Activated CD4-positive, alpha-beta memory T cell treated with anti-CD3 and anti-CD28 coated beads, Interleukin-2, amount 10 ng/mL, durations not matched to agents 7 days and 5 days (primary cell): ENCODE measurements at places on chromosomes 6 and 20. TPM values are rescaled to one million over a fixed set of nuclear protein-coding genes. Genes with fewer than 3 reads are reported as not detected.

DNA sequence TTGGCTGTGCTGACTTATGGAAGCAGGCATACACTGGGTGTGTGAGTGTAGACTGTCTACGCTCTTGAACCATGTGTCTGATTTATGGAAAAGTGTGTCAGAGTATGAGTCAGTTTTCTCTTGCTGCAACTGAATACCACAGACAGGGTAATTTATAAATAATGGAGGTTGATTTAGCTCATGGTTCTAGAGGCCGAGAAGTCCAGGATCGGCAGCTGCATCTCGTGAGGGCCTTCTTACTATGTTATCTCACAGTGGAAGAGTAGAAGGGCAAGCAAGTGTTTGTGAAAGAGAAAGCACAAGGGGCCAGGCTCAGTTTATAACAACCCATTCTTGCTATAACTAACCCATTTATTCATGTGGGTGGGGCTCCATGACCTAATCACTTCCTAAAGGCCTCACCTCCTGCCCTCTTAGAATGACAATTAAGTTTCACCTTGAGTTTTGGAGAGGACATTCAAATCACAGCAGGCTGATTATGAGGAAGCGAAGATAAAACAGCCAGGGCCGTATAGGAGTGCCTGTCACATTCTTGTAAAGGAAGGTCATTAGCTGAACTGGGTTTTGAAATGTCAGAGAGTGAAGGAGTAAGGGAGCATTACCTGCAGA lies 6.7 kb downstream of the GPR31 start:
- peaks cover 7% of the 10 kb centered on the region for H3K27me3 ChIP-seq
- DNase-seq, result no peak
- no peaks in the 10 kb centered on the region for H3K36me3 ChIP-seq
- no peak overlapping the region for H3K4me3 ChIP-seq
- H3K27ac ChIP-seq, result no peak overlapping the region

DNA sequence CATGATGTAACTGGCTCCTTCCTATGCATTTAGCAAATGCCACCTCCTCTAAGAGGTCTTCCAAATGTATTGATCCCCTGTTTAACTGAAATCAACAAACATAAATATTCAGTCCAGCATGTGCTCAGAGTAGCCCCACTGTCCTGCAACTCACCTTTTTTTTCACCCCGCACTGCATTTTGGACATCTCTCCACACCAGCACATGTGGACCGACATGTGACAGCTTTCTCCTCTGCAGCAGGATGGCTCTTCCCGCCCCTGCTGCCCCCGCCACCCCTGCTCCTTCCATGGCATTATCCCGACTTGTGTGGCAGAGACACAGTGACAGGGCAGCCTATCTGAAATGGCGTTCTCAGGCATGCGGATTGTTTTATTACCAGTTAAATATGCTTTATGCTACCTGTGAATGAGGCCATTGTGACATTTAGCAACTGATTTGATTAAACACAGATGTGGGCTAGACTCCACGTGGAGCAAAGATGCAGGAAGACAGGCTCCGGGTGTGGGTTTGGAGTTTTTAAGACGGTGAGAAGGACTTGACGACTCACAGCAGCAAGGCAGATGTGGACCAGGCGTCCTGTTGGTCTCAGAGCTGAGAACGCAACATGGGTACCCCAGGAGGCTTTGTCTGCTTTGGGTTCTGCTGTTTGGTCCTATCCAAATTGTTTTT lies 161.2 kb downstream of the EYA2 start:
- H3K27me3 ChIP-seq, result peaks cover 2% of the 10 kb centered on the region
- no peaks in the 10 kb centered on the region for H3K36me3 ChIP-seq
- no peaks in the 10 kb centered on the region for H3K4me1 ChIP-seq
- no peak for DNase-seq
- no peak overlapping the region for H3K4me3 ChIP-seq

DNA sequence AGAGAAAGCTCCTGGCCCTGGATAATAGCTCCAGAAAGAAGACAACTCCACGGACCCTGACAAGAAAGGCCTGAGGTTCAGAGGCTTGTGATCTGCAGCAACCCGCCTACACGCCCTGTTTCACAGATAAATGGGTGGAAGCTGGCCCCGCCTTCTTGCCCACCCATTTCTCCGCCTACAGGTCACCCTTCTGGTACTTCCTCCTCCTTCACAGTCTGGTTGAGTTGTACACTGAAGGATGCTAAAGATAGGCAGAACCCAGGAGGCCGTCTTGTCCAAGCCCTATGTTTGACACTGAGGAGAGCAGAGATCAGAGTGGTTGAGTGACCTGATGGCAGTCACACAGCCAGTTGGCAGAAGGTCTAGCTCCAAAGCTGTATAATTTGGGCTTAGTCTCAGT lies 34.2 kb upstream of the MDGA1 start:
- peaks cover 4% of the 10 kb centered on the region for H3K27me3 ChIP-seq
- H3K4me3 ChIP-seq, result no peak overlapping the region
- DNase-seq, result peak; percentile 51
- H3K4me1 ChIP-seq, result no peaks in the 10 kb centered on the region
- no peak overlapping the region for H3K27ac ChIP-seq

DNA sequence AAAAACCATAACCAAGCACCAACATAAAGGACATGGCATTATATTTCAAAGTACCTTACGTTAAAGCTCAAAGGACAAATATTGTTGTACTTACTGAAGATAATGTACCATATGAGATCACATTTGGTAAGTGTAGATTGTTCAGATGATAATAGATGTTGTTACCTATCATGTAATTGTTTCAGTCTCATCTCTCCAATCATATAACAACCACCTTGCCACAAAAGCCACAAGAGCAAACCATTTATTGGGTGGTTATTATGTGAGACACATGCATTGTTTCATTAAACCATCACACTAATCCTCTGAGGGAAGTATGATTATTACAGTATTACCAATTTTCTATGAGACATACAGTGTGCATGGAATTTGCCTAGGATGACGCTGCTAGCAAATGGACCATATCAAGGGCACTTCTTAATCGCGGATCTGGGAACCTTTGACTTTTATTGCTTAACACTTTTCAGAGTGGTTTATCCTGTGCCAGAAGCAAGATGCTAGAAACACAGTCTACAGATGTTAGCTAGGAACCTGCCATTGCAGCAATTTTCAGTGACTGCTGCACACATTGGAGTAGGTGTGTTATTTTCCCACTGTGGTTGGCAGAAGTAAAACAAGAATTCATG lies 149.8 kb upstream of the AKIRIN2 start:
- H3K36me3 ChIP-seq, result no peaks in the 10 kb centered on the region
- no peaks in the 10 kb centered on the region for H3K4me1 ChIP-seq
- H3K27ac ChIP-seq, result no peak overlapping the region
- no peak for DNase-seq

GRCh38 chr20:39358052-39358451 lies 395.9 kb downstream of the DHX35 start:
- no peaks in the 10 kb centered on the region for H3K4me1 ChIP-seq
- DNase-seq, result no peak
- H3K27me3 ChIP-seq, result peaks cover 1% of the 10 kb centered on the region
- H3K36me3 ChIP-seq, result no peaks in the 10 kb centered on the region
- no peak overlapping the region for H3K4me3 ChIP-seq

DNA sequence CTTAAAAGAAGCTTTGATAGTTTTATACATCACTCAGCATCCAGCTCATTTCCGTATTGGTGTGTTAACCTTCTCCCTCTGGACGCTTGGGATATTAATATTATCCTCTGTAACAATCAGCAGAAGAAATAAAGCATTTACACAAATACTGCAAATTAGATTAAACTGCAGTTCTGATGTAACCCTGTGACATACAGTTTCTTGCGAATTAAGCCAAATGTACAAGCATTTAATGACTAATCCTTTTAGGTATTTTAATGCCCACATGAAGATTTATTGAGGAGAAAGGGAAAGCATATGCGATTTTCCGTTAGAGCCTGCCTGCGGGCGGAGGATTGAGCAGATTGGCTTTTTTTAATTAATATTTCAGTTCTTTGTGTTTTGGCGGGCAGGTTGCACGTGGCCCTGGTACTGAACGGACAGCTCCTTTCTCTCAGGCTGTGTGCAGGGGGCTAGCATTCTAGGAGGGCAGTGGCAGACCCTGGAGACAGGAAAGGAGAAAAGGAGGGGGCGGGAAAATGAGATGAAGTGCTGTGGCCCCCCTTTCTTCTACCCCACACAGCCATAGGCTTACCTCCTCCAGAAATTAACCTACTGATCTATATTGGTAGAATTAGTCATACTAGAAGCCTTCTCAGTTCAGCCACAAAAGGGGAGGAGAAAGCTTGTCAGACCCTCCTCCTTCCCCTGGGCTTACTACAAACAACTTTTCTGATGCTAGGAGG lies 14.1 kb upstream of the TFAP2D start:
- H3K27ac ChIP-seq, result no peak overlapping the region
- H3K4me1 ChIP-seq, result no peaks in the 10 kb centered on the region
- no peak overlapping the region for H3K4me3 ChIP-seq
- no peaks in the 10 kb centered on the region for H3K27me3 ChIP-seq
- no peaks in the 10 kb centered on the region for H3K36me3 ChIP-seq

DNA sequence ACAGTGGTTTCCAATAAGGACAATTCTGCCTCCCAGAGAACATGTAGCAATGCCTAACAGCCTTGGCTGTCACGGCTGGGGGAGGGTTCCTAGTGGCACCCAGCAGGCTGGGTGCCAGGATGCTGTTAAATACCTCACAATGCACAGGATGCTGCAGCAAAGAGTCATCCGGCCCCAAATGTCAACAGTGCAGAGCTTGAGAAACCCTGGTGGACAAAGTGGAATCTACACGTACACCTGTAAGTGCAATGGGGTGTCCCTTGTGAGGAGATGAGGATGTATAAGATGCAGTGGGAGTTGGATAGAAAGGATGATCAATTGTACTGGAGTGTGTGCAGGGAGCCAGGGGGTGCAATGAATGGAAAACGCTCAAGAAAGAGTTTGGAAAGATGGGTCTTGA lies 142.4 kb downstream of the FNDC1 start:
- H3K27me3 ChIP-seq, result no peaks in the 10 kb centered on the region
- no peaks in the 10 kb centered on the region for H3K4me1 ChIP-seq
- no peaks in the 10 kb centered on the region for H3K36me3 ChIP-seq
- H3K27ac ChIP-seq, result no peak overlapping the region
- H3K4me3 ChIP-seq, result no peak overlapping the region

The NDUFAF5 gene
- 24.1 TPM for total RNA-seq

The HELZ2 gene
- total RNA-seq, result 208 TPM

The OR2H1 gene
- not detected for total RNA-seq

The SESN1 gene
- 22.9 TPM for total RNA-seq

The TAAR6 gene
- not detected for total RNA-seq
